ENCODE measurements at places on chromosomes 3 and 15. TPM values are rescaled to one million over a fixed set of nuclear protein-coding genes. Genes with fewer than 3 reads are reported as not detected.

The PCOLCE2 gene
- 586 TPM for total RNA-seq

The SENP8 gene
- total RNA-seq = 2.6 TPM

The ACP3 gene
- not detected for total RNA-seq

The GHRL gene
- total RNA-seq = not detected

The AZI2 gene
- 87.1 TPM for total RNA-seq

The HYAL1 gene
- total RNA-seq = 1.2 TPM
